ENCODE measurements at places on chromosomes 13 and 19.

DNA sequence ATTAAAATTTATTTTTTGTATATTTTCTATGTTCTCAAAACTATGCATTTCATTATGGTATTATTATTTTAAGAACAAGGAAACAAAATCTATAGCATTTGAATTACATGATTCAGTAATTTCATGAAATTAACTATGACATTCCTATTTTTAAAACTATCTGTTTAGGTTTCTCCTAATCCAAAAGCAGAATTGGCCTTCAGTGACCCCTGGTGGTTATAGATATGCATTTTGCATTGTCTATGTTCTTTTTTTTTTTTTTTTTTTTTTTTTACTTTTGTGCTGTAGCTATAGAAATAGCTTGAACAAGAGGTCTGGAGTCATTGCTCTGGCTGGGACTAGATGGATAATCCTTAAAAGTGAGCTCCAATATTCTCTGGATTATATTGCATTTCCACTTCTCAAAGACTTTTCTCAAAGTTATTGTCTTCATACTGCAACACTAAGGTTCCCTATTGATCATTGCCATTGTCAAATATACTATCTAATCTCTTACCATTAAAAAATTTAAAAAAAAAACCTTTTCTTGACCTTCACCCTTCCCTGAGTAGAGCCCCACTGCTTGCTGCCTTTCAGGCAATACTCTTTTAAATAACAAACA lies 15.9 kb upstream of the DNAJC3 start:
- DNase-seq: peak; percentile 75

DNA sequence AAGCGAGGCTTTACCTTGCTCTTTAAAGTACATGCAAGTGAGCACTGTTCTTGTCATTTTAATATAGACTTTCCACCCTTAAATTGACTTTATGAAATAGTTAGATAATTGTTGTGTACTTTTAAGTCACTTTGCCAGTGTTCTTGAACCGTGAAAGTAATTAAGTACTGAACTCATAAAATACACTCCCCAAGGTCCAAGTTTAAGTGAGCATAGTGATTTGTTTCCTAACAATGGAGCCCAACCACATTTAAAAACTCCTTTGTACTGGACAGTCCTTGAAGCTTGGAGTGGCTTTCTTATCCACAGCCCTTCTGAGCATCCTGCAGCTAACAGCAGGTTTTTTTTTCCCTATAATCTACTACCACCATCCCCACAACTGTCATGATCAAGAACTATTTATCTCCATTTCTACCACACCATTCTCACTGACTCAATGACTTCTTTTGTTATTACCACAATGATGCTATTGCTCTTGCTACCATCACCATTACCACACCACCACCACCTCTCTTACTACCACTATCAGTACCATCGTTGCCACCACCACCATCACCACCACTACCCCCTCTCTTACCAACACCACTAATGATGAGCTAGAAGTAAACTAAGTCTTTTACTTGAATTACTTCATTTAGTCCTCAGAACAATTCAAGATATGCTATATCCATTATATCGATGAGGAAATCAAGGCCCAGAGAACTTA lies 452.6 kb downstream of the DIAPH3 start:
- no peak for DNase-seq

- DNase-seq: no peak
Measured at GRCh38 chr13:44876782-44877324, 112.4 kb downstream of the NUFIP1 start.

- no peak for DNase-seq
Measured at GRCh38 chr13:112152846-112153245, 85.9 kb downstream of the SOX1 start.

DNA sequence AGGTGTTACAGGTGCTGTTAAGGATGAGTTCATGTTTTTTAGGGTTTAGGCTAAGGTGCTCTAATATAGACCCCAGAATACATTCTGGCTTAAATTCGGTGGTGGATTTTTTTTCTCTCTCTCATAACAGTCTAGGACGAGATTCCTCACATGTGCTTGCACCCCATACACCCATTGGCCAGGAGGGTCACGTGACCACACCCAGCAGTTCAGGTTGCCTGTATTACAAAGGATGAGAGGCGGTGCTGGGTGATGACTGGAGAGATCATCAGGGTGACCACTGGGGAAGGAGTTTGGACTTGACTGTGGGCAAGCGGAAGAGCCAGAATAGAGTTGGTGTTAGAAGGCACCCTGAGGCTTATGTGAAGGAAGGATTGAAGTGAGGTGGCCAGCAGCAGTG lies 27.7 kb downstream of the PPP2R1A start:
- no peak for DNase-seq

DNA sequence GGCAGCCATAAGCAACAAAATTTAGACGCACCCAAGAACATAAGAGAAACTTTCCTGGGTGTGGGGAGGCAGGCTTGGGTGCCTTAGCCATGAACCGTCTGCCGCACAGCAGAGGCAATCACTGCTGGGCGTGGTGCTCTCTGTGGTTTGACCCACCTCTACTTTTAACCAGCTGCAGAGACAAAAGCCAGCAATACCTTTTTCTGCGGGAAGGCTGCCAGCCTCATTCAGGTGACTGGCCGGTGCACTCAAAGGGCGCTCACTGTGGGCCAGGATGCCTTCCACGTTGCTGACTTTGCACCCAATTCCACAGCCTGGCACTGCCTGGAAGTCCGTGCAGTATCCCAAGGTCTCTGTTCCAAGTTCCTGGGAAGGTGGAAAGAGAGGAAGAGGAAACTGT lies 69.1 kb downstream of the ATP7B start:
- DNase-seq: no peak

DNA sequence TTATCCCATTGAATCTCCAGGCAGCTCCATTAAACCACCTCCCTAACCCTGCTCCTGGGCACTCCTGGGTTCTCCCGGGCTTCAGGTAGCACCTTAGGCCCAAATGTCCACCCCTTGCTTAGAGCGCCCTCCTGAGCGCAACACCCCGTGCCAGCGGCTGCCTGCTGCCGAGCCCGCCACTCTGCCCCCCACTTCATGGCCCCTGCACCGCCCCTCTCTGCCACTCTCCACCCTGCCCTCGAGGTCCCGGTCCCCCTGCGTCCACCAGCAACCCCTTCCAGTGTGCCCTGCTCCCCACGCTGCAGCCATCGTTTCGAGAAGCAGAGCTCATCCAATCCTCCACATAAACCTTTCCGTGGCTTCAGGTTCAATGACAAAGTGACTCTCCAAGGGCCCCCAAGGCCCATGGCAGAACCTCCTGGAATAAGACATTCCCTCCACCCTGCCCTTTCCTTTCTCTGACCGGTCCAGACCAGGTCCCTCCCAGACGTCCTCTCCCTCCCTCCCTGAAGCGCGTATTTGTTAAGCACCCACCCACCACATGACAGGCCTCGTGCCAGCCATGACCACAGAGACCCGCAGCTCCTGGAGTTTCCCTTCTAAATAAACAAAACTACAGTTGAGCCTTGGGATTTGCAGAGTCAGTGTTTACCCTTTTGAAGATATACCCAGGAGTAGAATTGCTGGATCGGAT lies 66.6 kb downstream of the ARHGEF18 start:
- no peak for DNase-seq

DNA sequence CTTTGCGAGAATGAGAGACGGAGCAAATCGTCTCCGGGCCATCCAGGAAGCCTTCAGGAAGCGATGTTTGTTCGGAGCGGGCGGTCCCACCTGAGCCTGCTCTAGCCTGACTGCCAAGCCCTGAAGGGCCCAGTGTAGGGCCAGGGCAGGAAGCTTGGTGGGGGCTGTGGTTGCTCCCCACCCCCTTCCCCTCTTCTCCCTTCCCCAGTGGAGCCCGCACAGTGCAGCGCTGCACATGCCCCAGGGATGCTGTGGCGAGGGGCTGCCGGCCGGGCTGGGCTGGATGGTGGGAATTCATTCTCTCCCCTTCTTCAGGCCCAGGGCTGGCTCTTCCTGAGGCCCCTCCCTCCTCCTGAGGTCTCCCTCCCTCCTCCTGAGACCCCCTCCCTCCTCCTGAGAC lies 7.1 kb upstream of the GRTP1 start:
- DNase-seq: no peak

DNA sequence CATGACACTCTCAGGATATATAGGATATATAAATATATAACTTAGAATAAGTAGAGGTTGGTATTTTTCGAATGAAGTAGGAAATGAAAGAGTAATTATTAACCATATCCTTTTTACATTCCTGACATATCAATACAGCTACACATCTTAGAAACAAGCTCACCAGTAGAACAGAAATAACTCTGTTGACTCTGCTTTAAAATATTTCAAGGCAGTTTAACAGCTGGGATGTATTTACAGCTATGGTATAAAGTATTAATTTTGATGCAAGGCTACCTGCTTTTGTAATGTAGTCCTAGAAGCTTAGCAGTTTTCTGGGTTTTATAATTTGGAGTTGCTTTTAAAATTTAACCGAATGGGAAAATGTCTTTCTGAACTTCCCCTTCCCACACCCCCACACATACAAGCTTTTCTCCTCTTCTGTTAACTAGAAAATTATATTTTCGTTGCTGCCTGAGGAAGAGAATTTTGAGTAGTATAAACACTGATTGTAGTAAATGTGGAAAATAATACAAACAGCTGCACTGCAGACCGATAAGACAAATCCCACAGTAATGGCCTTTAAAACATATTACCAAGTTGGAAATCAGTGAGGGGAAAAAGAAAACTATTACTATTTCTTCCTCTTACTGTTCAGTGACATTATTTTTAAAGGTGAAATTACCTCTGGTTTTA lies 147.7 kb downstream of the GGACT start:
- peak; percentile 70 for DNase-seq

GRCh38 chr13:104487006-104487405 lies 1420.8 kb upstream of the SLC10A2 start:
- peak; percentile 3 for DNase-seq

- no peak for DNase-seq
Measured at GRCh38 chr13:110324026-110324749, 17.1 kb downstream of the COL4A2 start.

DNA sequence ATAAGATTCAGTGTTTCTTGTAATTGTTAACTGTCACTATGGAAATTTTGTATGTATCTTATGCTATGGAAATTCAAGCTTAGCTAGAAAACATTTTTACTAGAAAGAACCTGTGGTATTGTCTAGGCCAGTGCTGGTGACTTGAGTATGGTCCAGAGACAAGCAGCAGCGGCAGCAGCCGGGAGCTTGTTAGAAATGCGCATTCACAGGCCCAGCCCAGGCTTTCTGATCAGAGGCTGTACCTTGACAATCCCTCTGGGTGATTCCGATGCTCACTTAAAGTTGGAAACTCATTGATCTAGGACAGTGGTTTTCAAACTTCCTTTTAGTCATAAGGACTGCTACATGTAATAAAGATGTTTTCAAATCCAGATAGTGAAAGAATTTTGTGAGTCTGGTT lies 287.4 kb downstream of the SHISA2 start:
- no peak for DNase-seq

DNA sequence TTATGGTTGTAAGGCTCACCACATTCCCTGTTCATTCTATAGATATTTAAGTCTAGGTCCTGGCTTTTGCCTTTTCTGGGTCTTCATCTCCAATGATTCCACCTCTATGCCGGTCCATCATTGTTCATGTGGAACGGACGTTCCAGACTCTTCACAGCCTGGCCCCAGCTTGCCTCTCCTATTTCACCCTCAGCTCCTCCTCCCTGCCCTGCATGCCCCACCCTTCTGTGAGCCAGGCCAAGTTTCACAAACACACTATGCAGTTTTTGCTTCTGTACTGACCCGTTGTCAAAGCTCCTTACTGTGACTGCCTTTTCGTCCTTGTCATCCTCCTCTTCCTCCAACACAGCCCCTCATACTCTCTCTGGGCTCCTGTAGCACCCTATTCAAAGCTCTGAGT lies 31.3 kb downstream of the TEX26 start:
- peak; percentile 48 for DNase-seq

- no peak for DNase-seq
Measured at GRCh38 chr19:50512112-50512998, 1.4 kb downstream of the ASPDH start.

GRCh38 chr13:28718196-28718542 lies 601 bp downstream of the SLC46A3 start:
- peak; percentile 76 for DNase-seq

DNA sequence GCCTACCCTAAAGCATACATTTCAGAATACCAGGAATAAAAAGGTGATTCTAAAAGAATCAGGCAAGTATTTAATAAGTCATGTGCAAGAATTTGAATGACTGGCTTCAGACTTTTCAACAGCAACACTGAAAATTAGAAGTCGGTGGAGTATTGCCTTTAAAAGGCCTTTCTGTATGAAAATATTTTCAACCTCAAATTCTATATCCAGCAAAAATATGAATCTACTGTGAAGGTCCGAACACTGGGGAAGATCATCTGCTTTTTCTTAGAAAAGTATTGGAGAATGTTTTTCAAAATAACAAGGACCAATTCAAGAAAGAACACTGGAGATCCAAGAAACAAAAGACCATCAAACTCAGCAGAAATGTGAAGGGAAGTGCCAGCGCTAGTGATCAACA lies 459.5 kb upstream of the KLF12 start:
- no peak for DNase-seq

DNA sequence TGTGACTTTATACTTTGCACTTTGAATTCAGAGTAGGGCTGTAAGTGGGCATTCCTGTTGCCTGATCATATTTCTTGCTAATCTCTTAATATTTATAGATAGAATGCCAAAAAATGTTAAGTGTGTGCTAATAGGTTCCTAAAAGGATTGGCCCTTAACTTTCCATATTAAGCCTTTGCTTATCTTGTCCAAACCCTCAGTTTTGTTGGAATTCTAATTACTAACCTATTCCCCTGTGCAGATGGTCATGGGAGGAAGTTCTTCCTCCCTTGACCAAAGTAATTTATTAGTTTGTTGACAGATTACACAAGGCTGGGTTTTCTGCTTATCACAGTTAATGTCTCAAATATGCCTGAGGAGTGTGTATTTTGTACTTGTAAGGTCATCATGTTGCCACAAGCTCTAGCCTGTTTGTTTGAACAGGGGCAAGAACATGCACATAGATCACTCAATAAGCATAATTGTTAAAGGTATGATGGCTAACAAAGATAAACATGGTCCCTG lies 541.1 kb upstream of the SPRY2 start:
- peak; percentile 15 for DNase-seq

DNA sequence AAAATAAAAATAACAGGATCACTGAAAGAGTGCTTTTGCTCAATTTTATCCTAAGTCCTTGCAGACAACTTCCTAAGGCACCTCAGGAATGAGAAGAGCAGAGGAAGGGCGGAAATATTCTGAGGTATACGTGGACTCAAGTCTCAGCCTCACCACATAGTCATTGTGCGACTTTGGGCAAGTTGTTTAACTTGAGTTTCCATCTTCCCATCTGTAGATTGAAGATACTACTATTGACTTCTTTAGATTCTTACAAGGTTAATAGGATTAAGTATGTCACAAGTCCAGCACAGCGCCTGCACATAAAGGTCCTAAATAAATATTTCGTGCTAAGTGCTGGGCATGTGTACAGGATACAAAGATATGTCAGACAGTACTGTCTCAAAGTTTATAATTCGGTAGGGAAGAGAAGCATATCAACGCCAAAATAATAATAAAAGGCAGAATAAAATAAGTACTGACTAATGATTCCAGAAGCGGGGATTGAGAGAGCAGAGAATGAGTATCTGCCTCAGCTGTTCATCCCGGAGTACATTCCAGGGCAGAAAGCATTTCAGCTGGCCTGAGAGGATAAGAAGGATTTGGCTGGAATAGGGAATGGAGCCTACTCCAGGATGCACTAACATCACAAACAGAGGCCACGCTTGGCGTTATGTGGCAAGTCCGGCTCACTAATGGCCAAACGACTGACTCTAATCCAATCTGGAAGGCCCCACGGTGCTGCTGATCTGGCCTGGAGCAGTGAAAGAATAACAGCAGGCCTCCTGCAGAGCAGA lies 139.7 kb downstream of the FLT1 start:
- peak; percentile 43 for DNase-seq

- DNase-seq: peak; percentile 66
Measured at GRCh38 chr13:23447927-23448326, 14.4 kb upstream of the SACS start.
